Osteocyte (in vitro differentiated cells): ENCODE measurements at places on chromosomes 3 and 15.

- DNase-seq = no peak
Measured at GRCh38 chr3:104349836-104350235, 1016.9 kb upstream of the ALCAM start.

DNA sequence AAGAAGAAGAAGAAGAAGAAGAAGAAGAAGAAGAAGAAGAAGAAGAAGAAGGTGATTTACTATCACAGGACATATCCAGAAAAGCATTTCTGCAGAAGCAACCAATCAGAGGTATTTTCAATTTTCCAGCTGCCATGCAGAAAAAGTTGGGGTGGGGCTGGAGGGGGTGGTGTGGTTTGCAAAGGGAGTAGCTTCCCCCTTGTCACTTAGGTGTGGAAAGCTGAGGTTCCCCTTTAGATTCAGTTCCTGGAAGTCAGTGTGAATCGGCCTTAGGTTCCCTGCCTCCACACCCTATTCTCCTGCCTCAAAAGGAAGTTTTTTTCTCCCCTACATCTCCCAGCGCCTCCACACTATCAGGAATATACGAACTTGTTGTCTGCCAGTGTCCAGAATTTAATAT, 276.7 kb upstream of the ARRDC4 start:
- no peak for DNase-seq

GRCh38 chr15:66824424-66824823, 122.4 kb downstream of the SMAD6 start:
- DNase-seq = no peak

GRCh38 chr3:152232679-152233078, 36.0 kb upstream of the MBNL1 start:
- DNase-seq = no peak

- DNase-seq = no peak
Measured at GRCh38 chr15:63075015-63075983, 32.8 kb downstream of the TPM1 start.

GRCh38 chr15:91992945-91993344, 139.4 kb downstream of the SLCO3A1 start:
- DNase-seq = no peak

- DNase-seq = no peak
Measured at GRCh38 chr3:156409694-156410093, 145.2 kb downstream of the SSR3 start.

- no peak for DNase-seq
Measured at GRCh38 chr15:22959321-22960101, 20.7 kb downstream of the CYFIP1 start.

DNA sequence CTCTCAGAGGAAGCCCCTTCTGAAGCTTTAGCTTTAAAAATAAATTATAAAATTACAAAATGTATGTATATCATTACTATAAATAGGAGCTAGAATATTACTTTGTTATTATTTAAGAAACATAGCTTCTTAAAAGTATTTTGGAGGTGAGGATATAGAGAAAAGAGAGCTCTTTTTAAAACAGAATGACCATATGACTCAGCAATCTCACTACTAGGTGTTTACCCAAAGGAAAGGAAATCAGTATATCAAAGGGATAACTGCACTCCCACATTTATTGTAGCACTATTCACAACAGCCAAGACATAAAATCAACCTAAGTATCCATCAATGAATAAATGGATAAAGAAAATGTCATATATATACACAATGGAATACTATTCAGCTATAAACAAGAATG, 119.6 kb downstream of the DMXL2 start:
- DNase-seq = no peak

DNA sequence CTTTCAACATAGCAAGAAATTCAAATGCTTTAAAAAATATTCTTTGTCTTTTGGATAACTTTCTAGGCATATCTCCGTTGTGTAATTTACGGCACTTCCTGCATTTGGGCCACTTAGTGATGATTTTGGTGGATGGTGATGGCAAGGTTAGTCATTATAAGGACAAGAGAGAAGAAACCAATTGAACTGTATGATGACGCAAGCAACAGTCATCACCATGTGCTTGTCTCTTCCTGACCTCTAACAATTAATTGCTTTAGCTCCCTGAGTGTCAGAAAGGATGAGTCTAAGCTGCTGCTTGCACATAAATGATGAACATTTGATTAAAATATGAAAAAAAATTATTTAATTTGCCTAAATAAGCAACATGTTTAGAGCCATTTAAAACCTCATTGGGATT, 11.3 kb upstream of the P2RY12 start:
- DNase-seq = no peak

GRCh38 chr15:31869686-31870307, 160.5 kb upstream of the CHRNA7 start:
- DNase-seq = no peak

DNA sequence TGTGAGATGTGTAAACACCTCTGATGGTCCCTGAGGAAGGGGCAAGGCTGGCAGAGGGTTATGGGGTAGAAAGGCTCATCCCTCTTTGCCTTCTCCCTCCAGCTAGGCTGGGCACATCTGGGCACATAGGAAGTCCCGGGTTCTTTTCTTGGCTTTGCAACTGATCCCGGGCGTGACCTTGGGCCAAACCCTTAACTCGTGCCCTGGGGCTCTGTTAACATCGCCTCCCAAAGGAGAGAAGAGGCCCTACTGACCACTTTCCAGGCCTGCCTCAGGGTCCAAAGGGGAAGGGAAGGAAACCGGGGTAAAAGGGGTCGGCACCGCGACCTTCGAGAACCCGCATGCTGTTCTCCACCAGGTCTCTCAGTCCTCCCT, 549 bp downstream of the C3orf18 start:
- no peak for DNase-seq

- DNase-seq = peak; percentile 88
Measured at GRCh38 chr3:23999012-23999641, 54.0 kb downstream of the NR1D2 start.

DNA sequence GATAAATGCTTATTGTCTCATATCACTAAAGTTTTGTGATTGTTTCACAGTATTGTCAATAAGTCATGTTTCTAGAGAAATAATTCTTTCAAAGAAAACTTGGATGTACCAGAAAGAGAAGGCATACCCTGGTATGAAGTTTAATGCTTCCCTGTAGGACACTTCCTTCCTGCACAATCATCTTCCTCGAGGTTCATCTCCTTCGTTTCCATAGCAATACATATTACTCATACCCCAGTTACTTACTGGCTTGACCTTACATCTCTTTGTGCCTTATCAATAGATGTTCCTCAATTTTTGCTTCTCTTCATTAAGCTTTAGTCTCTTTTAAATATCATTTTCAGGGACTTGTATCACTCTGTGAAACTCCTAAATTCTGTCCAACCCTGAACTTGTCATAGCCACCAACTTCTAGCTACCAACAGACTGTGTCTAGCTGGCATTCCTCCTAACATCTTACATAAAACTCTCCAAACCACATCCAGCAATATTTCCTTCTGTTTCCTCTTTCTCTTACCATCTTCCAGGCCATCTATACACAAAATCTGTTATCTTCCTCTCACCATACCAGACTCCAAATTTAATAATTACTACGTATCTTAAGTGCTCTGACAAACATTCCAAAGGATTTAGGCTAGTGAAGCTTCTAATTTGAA, 134.3 kb downstream of the GADL1 start:
- no peak for DNase-seq

GRCh38 chr3:159916052-159916451, 72.6 kb upstream of the IL12A start:
- no peak for DNase-seq

- DNase-seq = peak; percentile 72
Measured at GRCh38 chr15:66875588-66876420, 173.8 kb downstream of the SMAD6 start.

GRCh38 chr3:159032311-159032710, 230.5 kb downstream of the MFSD1 start:
- DNase-seq = no peak

DNA sequence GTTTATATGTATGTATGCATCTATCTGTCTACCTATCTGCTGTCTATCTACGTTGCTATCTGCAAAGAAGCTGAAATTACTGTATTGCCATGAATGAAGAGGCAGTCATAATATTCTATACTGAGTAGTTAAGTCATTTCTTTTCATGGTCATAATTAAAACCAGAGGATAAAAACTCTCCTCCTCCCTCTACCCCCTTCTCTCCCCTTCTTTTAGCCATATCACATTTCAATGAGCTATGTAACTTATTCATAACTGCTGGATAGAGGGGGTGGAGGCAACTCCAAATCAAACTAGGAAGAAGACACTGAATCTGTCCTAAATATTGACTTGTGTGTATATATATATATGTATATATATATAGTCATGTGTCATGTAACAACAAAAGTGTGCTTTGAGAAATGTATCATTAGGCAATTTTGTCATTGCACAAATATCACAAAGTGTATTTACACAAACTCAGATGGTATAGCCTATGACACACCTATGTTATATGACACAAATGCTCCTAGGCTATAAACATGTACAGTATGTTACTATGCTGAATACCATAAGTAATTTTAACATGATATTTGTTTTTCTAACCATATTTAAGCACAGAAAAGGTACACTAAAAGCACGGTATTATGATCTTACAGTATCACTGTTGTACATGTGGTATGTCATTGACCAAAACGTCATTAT, 229.7 kb upstream of the KCNMB2 start:
- DNase-seq = no peak

- DNase-seq = no peak
Measured at GRCh38 chr3:125051205-125051604, 4.6 kb downstream of the HEG1 start.

DNA sequence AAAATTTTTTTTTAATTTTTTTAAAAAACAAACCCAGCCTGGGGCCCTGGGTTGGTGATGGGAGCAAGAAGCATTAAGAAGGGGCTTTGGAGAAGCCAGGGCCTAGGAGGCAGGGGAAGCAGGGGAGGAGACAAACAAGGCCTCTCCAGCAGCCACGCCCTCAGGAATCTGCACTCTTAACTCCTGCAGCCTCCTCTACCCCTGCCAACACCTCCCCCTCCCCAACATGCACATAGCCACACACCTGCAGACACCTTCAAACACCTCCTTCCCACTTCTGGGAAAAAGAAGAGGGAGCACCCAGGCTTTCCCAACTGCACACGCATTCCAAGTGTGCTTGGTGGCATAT, 2.7 kb upstream of the DCAF1 start:
- DNase-seq = no peak

- DNase-seq = no peak
Measured at GRCh38 chr15:85011160-85011571, 29.5 kb downstream of the PDE8A start.

DNA sequence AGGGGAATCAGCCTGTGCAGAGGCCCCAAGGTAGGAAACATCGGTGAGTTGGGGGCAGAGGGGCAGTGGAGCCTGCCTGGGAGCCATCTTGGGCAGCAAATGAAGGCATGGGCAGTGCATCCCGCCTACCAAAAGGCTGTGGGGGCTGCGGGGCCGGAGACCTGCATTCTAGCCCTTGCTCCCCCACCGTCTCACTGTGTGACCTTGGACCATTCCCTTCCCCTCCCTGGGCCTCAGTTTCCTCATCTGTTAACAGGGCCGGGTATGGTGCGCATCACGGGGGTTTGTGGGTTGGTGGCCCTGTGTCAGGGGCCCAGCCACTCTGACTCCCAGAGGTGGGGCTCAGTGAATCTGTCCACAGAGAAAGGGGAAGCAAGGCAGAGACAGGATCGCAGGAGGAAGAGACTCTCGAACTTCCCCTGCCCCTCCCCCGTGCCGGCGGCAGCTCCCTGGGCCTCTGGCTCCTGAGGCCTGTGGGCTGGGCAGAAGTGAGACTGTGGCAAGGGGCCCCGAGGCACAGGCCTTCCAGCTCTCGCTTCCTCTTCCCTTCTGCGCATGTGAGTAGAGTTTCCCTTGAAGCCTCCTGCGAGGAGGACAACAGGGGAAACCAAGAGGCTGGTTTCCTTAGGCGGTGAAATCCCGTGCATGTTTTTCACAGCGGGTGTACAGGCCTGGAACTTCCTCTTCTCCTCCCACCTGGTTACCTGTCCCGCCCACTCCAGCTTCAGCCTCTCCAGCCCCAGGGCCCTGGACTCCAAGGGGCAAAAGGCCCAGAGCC, 42.9 kb downstream of the IDH2 start:
- no peak for DNase-seq

- DNase-seq = no peak
Measured at GRCh38 chr3:123064506-123064905, 2.3 kb upstream of the PDIA5 start.
